Hepatocyte (in vitro differentiated cells): ENCODE measurements at places on chromosomes 4 and X. TPM values are rescaled to one million over a fixed set of nuclear protein-coding genes. Genes with fewer than 3 reads are reported as not detected.

- no peak for DNase-seq
Measured at GRCh38 chrX:41558531-41558930, 111.4 kb downstream of the NYX start.

GRCh38 chr4:40199999-40200874 lies 3.4 kb downstream of the RHOH start:
- no peak for DNase-seq

The CDX4 gene
- total RNA-seq = not detected in 2 replicates

DNA sequence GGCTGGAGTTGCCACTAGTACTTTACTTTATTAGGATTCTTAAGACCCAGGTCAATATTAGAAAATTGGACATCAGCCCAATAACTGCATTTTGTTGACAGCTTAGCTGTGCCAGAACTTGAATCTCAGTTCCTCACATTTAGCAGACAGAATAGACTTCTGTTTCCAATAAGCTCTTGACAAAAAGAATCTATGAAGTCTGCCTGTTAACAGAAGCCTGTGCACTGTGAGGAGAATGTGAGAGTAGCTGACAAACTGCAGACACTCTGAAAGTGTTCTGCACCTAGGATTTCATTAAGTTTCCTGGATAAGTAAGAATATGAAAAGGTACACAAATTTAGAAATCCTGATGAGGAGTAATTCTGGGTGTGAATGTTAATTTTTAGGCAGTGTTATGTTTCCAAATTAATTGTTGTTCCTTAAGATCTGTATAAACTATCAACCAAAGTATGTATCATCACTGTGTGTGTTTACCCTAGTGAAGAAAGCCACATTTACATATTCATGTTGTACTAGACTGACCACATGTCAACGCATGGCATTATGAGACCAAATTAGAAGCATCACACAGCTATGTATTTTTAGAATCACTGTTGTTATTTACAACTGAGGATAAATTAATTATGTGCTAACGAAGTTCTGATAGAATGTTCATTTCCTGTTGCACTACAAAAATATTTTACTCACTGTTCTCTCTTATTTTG lies 756.4 kb upstream of the IGFBP7 start:
- DNase-seq = no peak

GRCh38 chr4:168564023-168564422 lies 67.2 kb downstream of the PALLD start:
- DNase-seq = no peak

The PSAPL1 gene
- total RNA-seq = 4.3 and 5.8 TPM in 2 replicates
